Activated CD4-positive, alpha-beta T cell treated with anti-CD3 and anti-CD28 coated beads, Interleukin-2, amount 10 ng/mL, durations not matched to agents 7 days and 5 days (primary cell): ENCODE measurements at places on chromosomes 5 and 9. TPM values are rescaled to one million over a fixed set of nuclear protein-coding genes. Genes with fewer than 3 reads are reported as not detected.

DNA sequence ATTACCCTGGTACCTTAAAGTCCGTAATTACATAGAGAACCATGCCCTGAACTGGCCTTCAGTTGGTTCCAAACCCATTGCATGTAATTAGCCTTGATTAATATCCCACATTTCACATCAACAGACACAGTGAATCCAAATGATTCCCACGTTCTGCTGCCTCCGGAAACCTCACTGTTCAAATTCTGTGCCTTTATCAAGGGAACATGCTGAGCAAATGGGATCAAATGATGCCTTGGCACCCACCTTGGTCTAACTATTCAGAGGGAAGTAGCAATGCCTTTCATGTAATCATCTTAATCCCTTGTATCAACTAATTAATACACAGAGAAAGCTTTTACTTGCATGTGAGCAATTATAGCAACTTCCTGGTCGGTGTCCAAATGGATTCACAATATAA lies 100.6 kb downstream of the EFNA5 start:
- no peak for DNase-seq

Gene CCIN
- total RNA-seq: not detected

Gene FOXD4L5
- 0.21 TPM for total RNA-seq

- DNase-seq: no peak
Measured at GRCh38 chr9:125887172-125887571, 140.0 kb downstream of the PBX3 start.

DNA sequence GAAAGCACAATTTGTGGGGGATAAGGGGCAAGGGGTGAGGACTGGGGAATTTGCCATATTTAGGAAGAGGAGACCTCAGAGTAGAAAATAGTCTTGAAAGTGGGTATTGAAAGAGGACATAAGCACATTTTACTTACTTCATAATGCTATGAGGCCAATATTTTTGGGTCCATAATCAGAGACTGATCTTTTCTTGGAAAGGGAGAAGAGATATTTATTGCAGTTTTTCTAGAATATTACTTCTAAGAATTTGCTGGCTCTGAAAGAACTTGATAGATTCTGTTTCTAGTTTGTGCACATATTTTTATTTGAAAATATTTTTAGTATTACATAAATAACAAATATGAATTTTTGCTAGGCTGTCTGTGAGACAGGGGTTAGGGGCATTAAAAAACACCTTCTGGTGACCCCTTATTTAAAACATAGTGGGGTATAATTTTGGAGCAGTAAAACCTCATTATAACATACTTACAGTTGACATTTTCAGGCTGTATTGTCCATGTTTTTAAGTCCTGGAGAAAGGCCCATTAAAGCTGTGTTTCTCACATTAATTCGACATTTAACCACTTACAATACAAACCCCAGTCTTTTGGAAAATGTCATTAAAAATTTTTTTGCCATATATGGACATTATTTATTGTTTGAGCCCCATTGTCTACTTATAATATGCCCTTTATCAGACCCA lies 118.9 kb upstream of the NFIB start:
- DNase-seq: no peak

Gene RAD23B
- 116 TPM for total RNA-seq

GRCh38 chr9:31045810-31046209 lies 1338.6 kb upstream of the ACO1 start:
- no peak for DNase-seq

GRCh38 chr9:97362777-97363545 lies 48.9 kb upstream of the TDRD7 start:
- DNase-seq: no peak

DNA sequence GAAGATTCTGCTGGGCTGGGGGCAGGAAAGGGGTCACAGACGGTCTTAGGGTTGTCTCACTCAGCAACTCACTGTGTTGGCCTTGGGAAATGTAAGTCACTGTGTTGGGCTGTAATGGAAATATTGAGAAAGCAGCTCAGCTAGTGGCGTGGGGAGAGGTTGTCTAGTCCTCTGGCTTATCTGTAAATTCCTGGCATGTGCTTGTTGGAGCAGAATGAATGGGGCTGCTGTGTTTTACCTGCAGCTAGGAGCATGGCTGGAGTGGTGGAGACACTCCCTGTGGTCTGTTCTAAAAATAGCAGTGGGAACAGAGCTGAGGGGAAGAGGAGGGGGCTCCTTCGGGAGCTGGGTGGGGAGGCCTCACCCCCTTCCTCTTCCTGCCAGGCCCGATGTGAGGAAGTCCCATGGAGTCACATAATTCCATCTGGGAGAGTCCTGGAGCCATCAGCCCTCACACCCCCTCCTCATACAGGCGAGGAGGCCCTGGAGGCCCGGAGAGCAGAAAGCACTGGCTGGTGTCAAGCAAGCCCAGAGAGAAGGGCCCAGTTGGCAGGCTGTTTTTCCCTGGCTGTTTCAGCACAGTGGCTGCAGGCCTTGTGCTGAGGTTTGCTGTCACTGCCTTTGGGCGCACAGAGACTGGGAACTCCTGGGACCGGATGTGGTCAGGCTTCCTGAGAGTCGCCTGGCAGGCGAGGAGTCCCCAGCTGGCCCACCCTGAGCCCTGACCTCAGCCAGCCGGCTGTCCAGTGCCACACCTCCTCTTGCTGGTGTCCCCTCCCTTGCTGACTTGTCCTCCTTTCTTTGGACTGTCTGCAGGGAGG lies 84.9 kb downstream of the RGS3 start:
- DNase-seq: no peak

Gene LHX3
- not detected for total RNA-seq

GRCh38 chr9:73782166-73782565 lies 630.5 kb downstream of the ANXA1 start:
- no peak for DNase-seq

Gene MYORG
- 2.7 TPM for total RNA-seq

Gene PCDHA9
- not detected for total RNA-seq

GRCh38 chr5:143922718-143923117 lies 110.8 kb downstream of the HMHB1 start:
- DNase-seq: no peak

DNA sequence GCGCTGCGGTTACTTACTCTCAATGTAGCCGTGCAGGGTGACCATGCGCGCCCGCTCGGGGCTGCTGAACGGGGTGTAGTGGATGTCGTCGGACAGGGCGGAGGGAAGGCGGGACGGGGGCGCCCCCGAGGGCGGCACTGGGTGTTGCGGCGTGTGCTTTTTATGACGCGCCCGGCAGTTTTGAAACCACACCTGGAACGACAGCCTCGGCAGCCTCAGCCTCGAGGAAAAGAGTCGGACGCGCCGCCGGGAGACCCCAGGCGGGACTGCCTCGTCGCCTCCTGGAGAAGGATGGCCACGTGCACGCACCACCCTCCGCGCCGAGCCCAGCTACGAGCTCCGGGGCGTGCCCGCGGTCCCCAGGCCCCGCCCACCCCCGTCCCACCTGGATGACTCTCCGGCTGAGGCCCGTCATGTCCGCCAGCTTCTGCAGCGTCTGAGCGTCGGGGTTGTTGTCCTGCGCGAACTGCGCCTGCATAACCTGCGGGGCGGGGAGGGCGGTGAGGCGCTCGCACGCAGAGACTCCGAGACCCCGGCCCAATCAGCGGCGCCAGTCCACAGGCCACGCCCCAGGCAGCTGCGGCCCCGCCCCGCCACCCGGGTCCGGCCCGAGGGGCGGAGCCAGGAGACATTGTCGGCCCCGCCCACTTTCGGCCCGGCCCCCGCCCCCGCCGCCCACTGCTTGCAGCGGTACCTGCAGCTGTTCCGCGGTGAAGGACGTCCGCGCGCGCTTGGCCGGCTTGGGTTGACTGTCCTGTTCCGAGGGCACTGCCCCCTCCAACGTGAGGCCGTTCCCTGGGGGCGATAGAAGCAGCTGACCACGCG lies 15.0 kb downstream of the LHX6 start:
- DNase-seq: peak; percentile 63

DNA sequence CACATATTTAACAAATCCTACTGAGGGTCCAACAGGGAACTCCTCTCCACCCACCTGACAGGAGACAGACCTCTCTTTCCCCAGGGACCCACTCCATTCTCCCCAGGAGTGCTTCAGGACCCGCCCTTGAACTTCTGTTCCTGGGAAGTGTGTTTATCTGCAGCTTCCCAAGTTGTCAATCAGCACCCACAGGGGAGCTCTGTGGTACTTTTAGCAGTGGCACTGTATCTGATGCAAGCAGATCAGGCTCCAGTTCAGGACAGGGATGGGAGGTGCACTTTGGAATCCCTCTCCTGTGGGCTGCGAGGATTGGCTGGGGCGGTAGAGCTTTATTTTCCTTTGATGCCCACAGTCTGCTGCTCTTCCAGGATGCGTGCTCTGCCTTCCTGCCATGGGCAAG lies 8.7 kb downstream of the GALNT10 start:
- DNase-seq: no peak

DNA sequence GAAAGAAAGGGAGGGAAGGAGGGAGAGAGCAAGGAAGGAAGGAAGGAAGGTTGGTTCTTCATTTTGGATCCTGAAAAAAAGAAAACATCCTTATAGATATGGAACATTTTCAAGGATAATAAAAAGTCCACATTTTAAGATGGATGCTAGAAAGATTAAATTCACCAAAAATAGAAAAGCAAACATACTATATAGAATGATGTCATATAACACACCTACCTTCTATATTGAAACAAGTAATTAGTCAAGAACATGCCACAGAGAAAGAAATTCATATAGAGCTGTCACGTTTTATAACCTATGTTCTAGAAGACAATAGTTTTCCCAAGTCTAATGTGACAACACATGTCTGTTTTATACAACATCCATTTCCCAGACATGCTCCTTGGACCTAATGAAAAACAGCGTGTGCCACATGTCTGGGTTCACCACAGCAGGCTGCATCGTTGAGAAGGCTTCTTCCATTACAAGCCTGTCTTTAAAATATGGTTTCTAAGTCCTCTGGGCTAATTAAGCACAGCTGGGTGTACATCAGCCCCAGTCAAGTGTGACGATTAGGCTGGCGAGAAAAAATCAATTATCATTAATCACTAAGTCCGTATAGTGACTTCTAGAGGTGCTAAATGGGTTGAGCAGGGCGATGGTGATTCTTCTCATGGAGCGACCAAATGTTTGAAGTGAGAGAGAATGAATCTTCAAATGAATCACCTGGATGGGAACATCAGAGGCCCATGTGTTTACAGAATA lies 301.8 kb downstream of the TLE1 start:
- DNase-seq: no peak

- no peak for DNase-seq
Measured at GRCh38 chr5:175920231-175920811, 47.8 kb downstream of the THOC3 start.

DNA sequence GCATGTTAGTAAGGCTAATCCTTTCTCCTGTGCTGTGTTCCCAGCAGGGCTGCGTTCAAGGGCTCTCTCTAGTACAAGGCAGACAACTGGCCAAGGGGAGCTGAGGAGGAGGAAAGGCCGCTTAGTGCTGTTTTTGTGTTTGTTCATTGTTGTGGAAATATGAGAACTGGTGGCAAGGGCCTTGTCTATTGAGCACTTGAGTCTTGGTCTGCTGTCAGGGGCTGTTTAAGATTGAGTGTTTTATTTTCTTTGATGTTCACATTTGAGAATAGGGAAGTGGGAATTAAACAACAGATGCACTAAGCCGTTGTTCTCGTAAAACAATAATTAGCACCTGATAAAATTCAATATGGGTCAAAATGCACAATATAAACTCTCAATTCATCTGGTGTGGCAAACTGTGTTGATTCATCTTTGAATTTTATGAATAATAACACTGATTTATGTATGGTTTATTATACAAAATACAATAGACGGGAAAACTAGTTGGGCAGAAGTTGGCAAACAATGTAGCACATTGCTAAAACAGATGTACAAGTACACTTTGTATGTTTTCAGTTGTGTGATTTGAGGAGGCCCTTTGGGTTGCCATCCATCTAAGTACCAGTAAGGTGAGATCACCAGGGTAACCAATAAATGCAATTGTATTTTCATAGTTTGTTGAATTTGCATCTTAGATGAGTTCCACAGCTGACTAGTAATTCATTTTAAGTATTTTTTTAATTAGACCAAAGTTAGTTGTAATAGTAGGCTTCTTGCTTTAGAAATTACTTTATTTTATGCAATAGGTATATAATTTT lies 97.6 kb upstream of the GRHPR start:
- DNase-seq: no peak

DNA sequence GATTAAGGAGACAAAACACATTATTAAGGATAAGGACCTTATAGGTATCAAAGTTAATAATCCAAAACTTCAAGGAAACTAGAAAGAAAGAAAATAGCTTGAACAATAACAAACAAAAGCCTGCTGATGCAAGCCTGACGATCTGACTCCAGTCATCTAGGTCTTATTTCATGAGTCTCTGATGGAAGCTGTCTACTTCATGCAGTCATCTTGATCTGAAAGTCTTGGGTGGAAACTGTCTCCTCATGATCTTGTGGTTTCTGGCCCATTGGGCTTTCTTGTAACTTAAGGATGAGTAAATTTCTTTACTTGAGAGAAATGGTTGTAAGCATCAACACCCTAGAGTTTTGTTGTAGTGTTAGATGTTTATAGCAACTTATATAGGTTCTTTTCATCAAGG lies 20.6 kb upstream of the PSIP1 start:
- no peak for DNase-seq

DNA sequence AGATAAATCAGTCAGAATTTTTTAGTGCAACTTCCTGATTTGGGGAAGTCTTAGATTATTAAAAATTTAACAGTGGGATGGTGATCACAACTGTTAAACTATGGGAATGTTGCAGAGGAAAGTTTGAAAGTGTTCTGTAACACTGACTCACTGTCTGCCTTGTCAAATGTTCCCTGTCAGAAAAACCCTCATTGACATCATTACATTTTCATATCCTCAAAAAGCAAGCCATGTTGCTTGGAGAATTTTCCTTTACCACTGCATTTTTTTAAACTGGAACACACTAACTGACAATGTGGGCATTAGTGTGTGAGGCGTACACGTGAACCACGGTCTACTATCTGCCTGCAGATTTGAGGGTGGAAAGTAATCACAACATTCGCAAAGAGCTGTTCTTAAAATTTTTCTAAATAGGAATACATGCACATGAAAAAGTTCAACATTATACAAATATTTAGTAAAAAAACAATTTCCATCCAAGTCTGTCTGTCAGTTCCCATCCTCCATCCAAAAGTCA lies 28.6 kb upstream of the IL7R start:
- DNase-seq: no peak

Gene GCNT4
- 1.7 TPM for total RNA-seq

DNA sequence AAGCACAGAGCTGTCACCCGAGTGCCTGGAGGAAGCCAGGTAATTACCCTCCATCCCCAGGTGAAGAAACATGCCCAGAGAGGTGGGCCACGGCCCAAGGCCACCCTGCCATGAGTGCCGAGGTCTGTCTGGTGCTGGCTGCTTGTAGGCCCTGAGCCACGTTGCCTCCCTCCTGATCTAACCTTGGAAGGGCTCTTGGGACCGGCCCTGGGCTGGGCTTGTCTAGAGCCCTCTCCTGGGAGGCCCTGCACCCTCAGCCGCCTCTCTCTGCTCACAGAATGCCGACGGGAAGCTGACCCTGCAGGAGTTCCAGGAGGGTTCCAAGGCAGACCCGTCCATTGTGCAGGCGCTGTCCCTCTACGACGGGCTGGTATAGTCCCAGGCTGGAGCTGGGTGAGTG lies 39.4 kb upstream of the HMCN2 start:
- no peak for DNase-seq

DNA sequence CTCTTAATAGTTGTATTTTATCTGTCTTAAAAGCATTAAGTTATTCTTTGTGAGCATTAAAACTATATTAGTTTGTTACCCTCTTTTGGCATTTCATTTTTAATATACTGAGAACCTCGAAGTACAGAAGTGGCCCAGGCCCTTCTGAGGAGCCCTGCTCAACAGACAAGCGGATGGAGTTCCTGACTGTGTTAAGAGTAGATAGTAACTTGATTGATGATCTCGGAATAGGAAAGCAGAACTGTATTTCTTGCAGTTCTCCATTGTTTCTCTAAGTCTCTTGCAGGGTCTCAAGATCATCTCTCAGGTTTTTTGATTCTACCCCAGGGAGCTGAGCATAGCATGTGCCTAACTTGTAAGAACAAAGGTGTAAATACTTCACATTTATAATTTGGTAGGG lies 139.6 kb downstream of the SMARCA2 start:
- no peak for DNase-seq

Gene RAB3C
- not detected for total RNA-seq
